Dorsolateral prefrontal cortex (tissue), 122 donors: ENCODE measurements at places on chromosomes 2 and 18. TPM values are rescaled to one million over a fixed set of nuclear protein-coding genes. Genes with fewer than 3 reads are reported as not detected.

GRCh38 chr2:175698061-175698460 is 304.0 kb downstream of the LNPK start:
- no peak for DNase-seq

DNA sequence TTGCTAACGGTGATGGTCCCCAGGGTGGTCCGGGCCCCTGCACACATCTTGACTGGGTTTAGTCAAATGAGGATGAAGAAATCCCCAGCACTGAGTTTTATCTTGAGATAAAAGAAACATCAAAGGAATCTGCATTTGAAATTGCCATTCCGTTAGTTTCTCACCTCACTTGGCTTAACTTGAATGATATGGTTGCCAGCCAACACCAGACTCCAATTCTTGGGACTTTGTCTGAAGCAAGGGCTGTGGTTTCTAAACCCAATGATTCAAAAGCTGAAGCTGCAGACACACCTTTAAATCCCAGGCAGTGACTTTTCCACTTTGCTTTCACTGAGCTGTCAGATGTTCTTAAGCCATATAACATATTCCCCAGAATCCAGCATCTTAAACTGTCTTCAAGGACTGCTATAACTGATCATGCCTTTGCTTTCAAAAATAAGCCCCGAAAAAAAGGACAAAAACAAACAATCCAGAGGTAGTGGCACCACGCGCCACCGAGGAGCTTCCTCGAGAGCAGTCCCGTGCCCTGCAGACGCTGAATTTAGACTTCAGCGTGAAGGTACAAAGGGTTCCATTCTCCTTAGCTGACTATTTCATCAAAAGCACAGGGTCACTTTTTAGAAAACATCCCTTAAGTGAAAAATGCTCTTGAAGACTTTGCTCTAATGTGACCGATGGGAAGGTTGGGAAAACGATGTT is 189.3 kb downstream of the HDAC4 start:
- peak; percentile 2 for DNase-seq

GRCh38 chr18:54086863-54087262 is 137.6 kb downstream of the MBD2 start:
- no peak for DNase-seq

- DNase-seq, result no peak
Measured at GRCh38 chr18:55525845-55526244, 62.1 kb downstream of the TCF4 start.

The MATN3 gene
- total RNA-seq, result 2.6 TPM

The COL4A3 gene
- 2.0 TPM for total RNA-seq

The GKN1 gene
- total RNA-seq, result not detected

The XRCC5 gene
- total RNA-seq, result 212 TPM
